Ascending aorta (tissue), 2 donors: ENCODE measurements at places on chromosomes 5 and 9.

DNA sequence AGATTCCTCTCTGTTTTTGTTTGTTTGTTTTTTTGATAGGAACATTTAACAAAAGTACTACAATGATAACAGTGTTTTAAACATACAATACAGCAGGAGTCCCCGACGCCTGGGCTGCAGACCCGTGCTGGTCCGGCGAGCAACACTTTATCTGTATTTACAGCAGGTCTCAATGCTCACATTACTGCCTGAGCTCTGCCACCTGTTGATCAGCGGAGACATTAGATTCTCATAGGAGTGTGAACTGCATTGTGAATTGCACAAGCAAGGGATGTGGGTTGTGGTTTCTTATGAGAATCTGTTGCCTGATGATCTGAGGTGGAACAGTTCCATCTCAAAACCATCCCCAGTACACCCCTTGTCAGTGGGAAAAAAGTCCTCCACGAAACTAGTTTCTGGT, 1068.5 kb upstream of the CDH10 start:
- no peak for DNase-seq
- H3K4me1 ChIP-seq: no peaks in the 10 kb centered on the region
- no peak overlapping the region for H3K27ac ChIP-seq
- no peaks in the 10 kb centered on the region for H3K36me3 ChIP-seq
- H3K4me3 ChIP-seq: no peak overlapping the region

DNA sequence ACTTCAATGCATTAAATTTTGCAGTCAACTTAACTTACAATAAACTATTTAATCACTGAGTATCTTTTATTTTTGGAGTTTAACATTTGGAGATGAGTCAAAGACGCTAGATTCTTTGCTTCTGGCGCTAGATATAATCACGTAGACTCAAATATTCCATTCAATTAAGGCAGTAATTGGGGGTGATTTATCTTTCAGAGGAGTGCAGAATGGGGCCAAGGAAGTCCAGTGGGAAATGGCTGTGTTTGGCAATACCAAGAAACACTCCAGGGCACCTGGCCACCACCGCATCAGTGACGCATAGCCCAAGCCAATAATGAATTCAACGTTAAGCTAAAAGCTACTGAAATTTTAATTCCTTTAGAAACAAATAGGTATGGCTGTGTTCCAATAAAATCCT, 81.2 kb downstream of the PHAX start:
- H3K4me3 ChIP-seq: no peak overlapping the region
- H3K27ac ChIP-seq: no peak overlapping the region
- no peaks in the 10 kb centered on the region for H3K36me3 ChIP-seq
- no peak for DNase-seq
- H3K27me3 ChIP-seq: no peaks in the 10 kb centered on the region

- H3K27ac ChIP-seq: no peak overlapping the region
- no peaks in the 10 kb centered on the region for H3K36me3 ChIP-seq
- no peak for DNase-seq
- H3K4me1 ChIP-seq: no peaks in the 10 kb centered on the region
Observed at GRCh38 chr5:176700239-176700847, 53.1 kb downstream of the TSPAN17 start.

GRCh38 chr5:98096155-98096554, 677.3 kb upstream of the RGMB start:
- no peak overlapping the region for H3K27ac ChIP-seq
- H3K27me3 ChIP-seq: no peaks in the 10 kb centered on the region
- no peak for DNase-seq
- no peaks in the 10 kb centered on the region for H3K4me1 ChIP-seq
- no peaks in the 10 kb centered on the region for H3K36me3 ChIP-seq

DNA sequence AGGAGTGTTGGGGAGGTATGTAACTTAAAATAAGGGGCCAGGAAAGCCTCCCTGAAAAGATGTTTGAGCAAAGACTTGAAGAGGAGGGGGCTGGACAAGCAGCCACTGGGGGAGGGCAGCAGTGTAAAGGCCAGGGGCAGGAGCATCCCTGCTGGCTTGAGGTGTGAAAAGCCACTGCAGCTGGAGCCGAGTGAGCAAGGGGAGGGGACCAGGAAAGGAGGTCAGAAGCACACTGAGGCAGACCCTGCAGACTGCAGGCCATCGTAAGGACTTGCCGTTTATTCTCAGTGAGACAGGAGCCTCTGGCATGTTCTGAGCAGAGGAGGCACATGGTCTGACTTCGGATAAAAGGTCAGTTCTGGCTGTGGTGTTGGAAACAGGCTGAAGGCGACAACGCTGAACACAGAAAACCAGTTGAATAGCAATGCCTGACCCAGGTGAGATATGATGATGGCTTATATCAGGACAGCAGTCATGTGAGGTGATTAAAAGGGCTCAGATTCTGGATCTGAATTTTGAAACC, 10.2 kb upstream of the ERGIC1 start:
- no peaks in the 10 kb centered on the region for H3K4me1 ChIP-seq
- no peaks in the 10 kb centered on the region for H3K27me3 ChIP-seq
- no peak overlapping the region for H3K4me3 ChIP-seq
- H3K27ac ChIP-seq: no peak overlapping the region
- no peaks in the 10 kb centered on the region for H3K36me3 ChIP-seq
- DNase-seq: no peak

DNA sequence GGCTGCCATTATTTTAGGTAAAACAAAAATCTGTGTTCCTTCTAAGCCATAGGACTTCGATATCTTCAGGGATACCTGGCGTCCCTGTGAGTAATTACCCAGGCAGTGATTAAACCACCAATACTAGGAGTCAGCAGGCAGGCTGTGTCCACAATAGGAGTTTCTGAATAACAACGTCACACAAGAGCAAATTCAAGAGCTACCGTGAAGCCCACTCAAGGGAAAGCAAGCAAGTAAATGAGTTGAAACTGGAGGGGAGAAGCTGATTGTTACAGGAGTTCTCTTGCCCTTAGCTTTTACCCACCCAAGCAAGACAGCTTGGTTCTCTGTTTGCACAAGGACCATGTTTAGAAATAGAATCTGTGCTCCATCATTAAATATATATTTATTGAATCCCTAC, 50.8 kb downstream of the SEMA5A start:
- no peaks in the 10 kb centered on the region for H3K4me1 ChIP-seq
- H3K4me3 ChIP-seq: no peak overlapping the region
- H3K27me3 ChIP-seq: no peaks in the 10 kb centered on the region
- no peak for DNase-seq
- no peaks in the 10 kb centered on the region for H3K36me3 ChIP-seq
